ENCODE measurements at places on chromosomes 11 and 22.

DNA sequence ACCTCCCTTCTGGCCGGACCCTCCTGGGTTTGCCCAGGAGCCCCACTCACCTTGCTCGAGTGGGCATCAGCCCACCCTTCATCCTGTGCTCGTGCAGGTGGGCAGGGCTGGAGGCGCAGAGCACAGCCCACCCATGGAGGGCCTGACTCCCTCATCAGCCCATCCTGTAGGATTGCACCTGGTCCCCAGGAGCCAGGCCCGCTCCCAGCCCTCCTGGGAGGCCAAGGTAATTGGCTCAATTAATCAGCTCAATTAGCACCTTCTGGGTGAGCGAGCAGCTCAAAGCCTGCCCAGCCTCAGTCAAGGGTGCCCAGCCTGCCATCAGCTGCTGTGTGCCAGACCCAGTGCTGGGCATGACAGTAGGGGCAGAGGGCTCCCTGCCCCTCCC, 58.1 kb upstream of the NECTIN1 start:
- no peak for DNase-seq

- no peak for DNase-seq
These were observed 19.4 kb downstream of the IRF7 start for GRCh38 chr11:596374-596773.

DNA sequence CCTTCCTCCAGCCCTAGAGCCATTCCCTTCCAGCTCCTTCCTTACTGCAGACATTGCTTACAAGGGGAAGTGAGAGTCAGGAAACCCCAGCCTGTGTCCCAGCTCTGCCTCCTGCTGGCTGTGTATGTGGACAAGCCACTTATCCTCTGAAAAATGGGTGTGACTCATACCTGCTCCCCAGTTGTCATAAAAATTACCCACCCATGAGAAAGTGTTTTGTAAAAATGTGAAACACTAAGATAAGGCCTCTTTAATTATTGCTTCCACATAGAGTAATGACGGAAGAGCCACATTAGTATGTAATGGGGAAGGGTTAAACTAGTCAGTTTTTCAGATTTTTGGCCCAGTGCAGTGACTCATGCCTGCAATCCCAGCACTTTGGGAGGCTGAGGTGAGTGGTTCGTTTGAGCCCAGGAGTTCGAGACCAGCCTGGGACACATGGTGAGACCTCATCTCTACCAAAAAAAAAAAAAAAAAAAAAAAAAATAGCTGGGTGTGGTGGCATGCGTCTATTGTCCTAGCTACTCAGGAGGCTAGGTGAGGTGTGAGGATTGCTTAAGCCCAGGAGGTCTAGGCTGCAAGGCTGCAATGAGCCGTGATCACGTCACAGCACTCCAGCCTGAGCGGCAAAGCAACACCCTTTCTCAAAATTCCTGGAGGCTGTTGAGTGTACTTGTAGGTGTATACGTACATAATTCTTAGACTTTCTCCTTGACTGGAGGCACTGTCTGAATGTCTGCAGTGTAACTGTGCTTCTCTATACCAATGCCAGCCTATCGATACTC, 84.9 kb downstream of the CTTN start:
- no peak for DNase-seq

- DNase-seq = no peak
These were observed 979 bp downstream of the ZBED5 start for GRCh38 chr11:10856689-10857458.

DNA sequence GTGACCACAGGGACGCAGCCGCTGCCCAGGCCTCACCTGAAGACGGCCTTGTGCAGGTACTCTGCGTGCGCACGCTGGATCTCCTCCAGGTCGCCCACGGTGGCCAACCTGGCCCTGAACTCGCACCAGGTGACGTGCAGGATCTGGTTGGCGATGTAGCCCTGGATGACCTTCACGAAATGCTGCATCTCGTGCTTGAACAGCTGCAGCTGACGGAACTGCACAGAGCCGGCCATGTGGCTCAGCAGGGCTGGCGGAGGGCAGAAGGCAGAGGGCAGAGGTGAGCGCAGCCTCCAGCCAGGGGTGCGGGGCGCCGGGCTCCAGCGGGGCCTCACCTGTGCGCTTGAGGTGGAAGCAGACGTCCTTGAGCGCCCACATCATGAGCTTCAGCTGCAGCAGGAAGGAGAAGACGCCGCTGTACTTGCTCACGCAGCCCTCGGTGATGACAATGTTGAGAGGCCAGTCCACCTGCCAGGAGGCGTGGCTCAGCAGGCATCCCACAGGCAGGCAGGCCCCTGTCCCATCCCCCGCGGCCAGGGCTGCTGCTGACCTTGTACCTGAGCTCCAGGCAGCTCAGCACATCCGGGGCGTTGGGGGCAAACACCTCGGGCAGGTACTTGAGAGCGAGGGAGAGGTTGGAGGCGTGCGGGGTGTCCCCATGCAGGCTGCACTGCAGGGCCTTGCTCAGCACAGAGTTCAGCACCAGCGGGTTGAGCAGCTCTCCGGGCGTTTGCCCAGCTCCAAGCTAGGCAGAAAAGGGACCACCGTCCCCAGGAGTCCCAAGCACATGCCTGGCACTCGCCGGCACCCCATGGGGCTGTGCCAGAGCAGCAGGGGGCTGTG, 17.6 kb downstream of the SELENOO start:
- DNase-seq = no peak

- DNase-seq = no peak
These were observed at the start of gene TPBGL for GRCh38 chr11:75240311-75241035. TSS of gene TPBGL (plus strand) at chr11:75240774. CDS start at chr11:75241050, 276 bp downstream.

GRCh38 chr11:115623021-115623451, 118.8 kb upstream of the CADM1 start:
- DNase-seq = no peak

DNA sequence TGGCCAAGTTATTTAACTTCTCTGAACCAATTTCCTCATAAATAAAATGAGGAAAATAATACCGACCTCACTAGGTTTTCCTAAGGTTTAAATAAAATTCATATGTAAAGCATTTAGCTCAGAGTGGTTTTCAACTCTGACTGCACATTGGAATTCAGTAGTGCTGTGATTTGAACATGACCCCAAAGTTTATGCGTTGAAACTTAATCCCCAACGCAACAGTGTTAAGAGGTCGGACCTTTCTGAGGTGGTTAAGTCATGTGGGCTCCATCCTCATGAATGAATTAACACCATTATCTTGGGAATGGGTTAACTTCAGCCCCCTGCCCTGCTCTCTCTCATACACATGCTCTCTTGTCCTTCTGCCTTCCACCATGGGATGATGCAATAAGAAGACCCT, 322.2 kb downstream of the AASDHPPT start:
- no peak for DNase-seq

GRCh38 chr22:40039482-40040115, 44.8 kb downstream of the FAM83F start:
- no peak for DNase-seq

DNA sequence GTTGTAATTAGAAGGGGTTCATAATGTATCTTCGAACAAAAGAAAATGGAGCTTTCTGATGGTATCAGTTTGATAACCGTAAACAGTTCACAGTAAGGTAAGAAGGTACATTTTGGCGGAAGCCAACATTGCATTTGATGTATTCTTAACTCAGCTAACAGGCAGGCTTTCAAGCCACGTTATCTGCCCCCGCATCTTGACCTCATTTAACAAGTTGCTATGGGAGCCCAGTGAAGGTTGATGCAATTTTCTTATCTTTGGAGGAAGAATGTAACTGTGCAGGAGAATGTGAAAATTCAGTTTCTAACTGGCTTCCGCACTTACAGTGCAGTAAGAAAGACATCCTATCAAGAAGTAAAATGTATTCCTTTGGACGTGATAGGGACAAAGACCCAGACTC, 110.6 kb downstream of the ETS1 start:
- DNase-seq = peak; percentile 85

GRCh38 chr11:69599502-69599901, 41.5 kb upstream of the CCND1 start:
- no peak for DNase-seq

Measured in T-helper 22 cell (primary cell).